ENCODE measurements at places on chromosomes 3 and 15.
A peak's percentile ranks its signal among the peaks of the same experiment; 100 is the strongest.

- peak; percentile 59 for DNase-seq
Measured at GRCh38 chr3:25556447-25556846, 108.3 kb downstream of the TOP2B start.

DNA sequence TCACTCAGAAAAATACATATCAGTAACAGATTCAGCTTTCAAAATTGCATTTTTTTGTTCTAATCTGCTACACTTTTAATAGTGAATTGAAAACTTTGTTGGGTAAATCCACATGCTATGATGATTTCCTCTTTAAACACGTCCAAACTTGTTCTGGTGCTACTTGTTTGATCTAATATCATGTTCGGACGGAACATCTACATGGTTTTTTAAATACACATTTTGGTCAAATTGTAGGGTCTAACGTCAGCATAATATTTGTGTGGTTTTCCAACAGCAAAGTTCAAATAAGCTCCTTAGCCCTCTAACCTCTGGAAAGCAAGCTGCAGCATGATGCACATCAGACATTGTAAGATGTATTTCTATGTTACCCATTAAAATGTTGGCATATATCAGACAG lies 98.5 kb upstream of the OSTN start:
- no peak for DNase-seq

DNA sequence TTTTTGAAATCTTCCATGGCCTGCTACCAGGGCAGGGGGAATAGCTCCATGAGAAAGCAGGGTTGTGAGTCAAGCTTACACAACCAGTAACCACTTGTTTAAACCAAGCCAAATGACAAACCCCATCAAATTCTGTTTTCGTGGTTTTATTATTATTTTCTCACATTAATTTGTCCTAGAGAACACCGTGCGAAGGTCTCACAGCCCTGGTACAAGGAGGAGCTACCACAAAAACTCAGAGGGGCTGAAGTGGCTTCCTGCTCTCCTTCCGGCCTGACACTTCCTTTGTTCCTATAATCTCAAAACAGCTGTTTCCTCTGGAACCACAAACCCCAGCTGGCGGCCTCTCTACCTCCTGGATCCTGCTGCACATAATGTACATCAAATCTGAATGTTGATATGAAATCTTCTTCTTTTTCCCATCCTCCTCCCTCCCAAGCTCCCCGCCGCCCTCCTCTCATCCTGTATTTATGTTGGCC lies 375.9 kb downstream of the MCTP2 start:
- DNase-seq: no peak

- no peak for DNase-seq
Measured at GRCh38 chr15:70093481-70094319, 4.0 kb downstream of the TLE3 start.

GRCh38 chr3:60812502-60812901 lies 438.8 kb downstream of the FHIT start:
- no peak for DNase-seq

DNA sequence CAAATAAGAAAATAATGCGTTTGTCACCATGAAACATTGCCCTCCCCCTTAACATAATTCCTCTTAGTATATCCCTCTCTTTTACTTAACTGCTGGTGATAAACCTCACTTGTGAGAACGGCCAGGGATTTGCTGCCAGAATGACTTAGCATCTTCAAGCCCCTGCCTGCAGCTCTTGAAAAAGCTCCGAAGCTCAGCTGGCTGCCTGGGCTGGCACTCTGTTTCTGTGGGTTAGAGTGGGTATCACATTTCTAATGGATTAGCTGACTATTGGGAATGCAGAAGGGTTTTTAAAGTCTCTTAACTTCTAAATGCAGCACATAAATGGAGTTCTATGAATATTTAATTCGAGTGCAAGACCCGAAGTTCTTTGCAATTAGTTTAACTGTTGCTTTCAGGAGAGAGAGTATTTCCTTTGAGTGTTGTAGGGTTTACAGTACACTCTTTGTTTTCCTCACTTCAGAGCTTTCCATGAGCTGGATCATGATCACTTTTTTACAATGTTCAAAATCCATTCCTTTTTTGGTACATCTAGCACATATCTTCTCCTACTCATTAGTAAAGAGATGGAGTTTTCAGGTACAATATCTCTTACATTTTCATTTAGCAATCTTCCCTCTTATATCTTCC lies 124.7 kb upstream of the RBMS3 start:
- no peak for DNase-seq

- no peak for DNase-seq
Measured at GRCh38 chr3:192914848-192915247, 2.8 kb downstream of the MB21D2 start.

GRCh38 chr15:38557921-38558320 lies 6.7 kb downstream of the RASGRP1 start:
- no peak for DNase-seq

GRCh38 chr3:5217824-5218595 lies 30.5 kb downstream of the EDEM1 start:
- no peak for DNase-seq

- DNase-seq: no peak
Measured at GRCh38 chr15:61256231-61256630, 27.1 kb upstream of the RORA start.

DNA sequence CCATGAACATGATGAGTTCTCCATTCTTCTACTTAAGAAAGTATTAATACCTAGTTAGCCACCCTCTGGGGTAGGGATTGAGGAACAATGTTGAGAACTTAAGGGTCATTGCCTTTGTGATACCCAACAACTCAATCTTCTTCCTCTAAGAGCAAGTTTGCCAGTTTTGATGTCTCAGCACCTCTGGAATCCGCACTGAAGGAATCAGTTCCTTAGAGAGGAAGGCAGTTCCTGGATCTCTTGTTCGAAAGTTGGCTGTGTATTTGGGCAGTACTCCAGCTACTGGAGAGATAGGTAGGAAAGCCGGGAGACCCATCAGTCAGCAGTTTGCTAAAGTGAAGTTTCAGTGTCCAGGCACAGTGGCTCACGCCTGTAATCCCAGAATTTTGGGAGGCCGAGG lies 35.6 kb upstream of the MTHFS start:
- DNase-seq: no peak
